CD4-positive, CD25-positive, alpha-beta regulatory T cell (primary cell): ENCODE measurements at places on chromosomes 5 and 9. TPM values are rescaled to one million over a fixed set of nuclear protein-coding genes. Genes with fewer than 3 reads are reported as not detected.

The PCDHGA12 gene
- total RNA-seq: not detected

The PCDHGB1 gene
- not detected for total RNA-seq

The SLC6A19 gene
- total RNA-seq: not detected

The PHYHD1 gene
- 0.52 TPM for total RNA-seq

The TNC gene
- total RNA-seq: not detected

The FCN1 gene
- total RNA-seq: not detected

The PCDHGC4 gene
- not detected for total RNA-seq

The NEUROG1 gene
- total RNA-seq: not detected

The PCAT7 gene
- not detected for total RNA-seq

The SPINK7 gene
- total RNA-seq: not detected

The UQCRQ gene
- 88.5 TPM for total RNA-seq

The IARS1 gene
- total RNA-seq: 67.1 TPM
